ENCODE measurements at places on chromosomes 5 and 9.

GRCh38 chr5:129459777-129460671 lies at the start of gene ADAMTS19:
TSS of gene ADAMTS19 (plus strand) at chr5:129460298. CDS start at chr5:129460392, 94 bp downstream.
- peaks cover 6% of the 10 kb centered on the region for H3K4me1 ChIP-seq
- peak; percentile 74 for DNase-seq
- no peak within 1 kb of the TSS for H3K27ac ChIP-seq
- no peaks in the 10 kb centered on the region for H3K36me3 ChIP-seq

- no peak overlapping the region for H3K4me3 ChIP-seq
- no peak overlapping the region for H3K27ac ChIP-seq
- DNase-seq, result no peak
These were observed 3.1 kb upstream of the DIRAS2 start for GRCh38 chr9:90645721-90646120.

DNA sequence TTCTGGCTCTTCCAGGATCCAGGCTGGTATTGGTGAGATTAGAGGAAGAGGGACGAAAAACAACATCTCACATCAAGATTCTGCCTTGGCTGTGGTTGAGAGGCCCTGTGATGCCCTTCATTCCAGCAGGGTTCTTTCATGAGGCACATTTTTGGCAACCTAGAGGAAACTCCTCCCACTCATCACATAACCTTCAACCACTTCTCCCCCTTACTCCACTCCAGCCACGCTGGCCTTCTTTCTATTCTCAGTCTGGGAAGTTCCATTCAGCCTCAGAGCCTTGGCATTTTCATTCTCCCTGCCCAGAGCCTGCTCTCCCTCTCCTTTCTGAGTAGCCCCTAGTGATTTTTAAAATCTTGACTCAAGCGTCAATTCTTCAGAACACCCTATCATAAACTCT lies 337.5 kb downstream of the ZSWIM6 start:
- H3K27me3 ChIP-seq, result no peaks in the 10 kb centered on the region
- no peak overlapping the region for H3K27ac ChIP-seq
- no peak overlapping the region for H3K4me3 ChIP-seq
- DNase-seq, result no peak
- H3K4me1 ChIP-seq, result peaks cover 4% of the 10 kb centered on the region

DNA sequence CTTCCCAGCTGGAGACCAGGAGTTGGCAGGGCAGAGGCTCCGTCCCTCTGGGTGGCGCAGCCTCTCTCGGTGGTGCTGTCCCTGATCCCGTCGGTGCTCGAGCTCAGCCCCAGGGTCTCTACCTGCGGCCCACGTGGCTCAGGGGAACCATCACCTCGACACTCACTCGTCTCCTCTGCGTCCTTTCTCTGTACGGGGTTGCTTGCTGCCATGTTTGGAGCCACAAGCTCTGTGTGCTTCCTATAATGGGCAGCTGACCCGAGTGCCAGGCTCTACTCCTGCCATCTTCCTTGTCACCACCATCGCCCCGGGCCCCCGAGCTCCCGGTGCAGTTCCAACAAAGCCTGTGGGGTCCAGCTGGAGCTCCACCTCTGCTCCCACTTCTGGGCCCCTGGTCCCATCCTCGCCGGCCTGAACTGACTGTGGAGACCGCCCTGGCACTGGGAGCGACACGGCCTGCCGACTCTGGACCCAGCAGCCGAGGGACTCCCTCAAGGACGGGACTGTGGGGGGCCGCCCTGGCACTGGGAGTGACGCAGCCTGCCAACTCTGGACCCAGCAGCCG lies 5.0 kb downstream of the FBXW5 start:
- no peaks in the 10 kb centered on the region for H3K27me3 ChIP-seq
- H3K27ac ChIP-seq, result no peak overlapping the region
- H3K36me3 ChIP-seq, result no peaks in the 10 kb centered on the region

- no peak overlapping the region for H3K27ac ChIP-seq
- no peaks in the 10 kb centered on the region for H3K4me1 ChIP-seq
- no peak overlapping the region for H3K4me3 ChIP-seq
- DNase-seq, result no peak
These were observed 41.9 kb downstream of the SPEF2 start for GRCh38 chr5:35659556-35659955.

DNA sequence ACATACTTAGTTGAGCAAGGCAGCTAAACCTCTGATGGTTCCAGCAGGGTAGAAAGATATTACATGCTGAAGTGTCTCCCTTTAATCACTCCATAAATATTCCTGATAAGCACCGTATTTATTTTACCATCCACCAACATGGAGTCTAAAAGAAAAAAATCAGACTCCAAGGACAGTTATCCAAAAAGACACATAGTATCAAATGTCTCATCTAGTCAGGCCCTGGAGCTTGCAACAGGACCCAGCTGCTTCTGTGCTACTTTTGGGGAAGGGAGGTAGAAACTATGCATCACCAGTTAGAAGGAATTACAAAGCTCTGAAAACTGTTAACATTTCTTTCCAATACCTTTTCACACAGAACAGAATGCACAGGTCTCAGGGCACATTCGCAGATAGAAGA lies 88.1 kb downstream of the S1PR3 start:
- no peaks in the 10 kb centered on the region for H3K4me1 ChIP-seq
- no peak for DNase-seq
- H3K4me3 ChIP-seq, result no peak overlapping the region
- H3K27me3 ChIP-seq, result no peaks in the 10 kb centered on the region
- no peak overlapping the region for H3K27ac ChIP-seq
- H3K36me3 ChIP-seq, result no peaks in the 10 kb centered on the region

DNA sequence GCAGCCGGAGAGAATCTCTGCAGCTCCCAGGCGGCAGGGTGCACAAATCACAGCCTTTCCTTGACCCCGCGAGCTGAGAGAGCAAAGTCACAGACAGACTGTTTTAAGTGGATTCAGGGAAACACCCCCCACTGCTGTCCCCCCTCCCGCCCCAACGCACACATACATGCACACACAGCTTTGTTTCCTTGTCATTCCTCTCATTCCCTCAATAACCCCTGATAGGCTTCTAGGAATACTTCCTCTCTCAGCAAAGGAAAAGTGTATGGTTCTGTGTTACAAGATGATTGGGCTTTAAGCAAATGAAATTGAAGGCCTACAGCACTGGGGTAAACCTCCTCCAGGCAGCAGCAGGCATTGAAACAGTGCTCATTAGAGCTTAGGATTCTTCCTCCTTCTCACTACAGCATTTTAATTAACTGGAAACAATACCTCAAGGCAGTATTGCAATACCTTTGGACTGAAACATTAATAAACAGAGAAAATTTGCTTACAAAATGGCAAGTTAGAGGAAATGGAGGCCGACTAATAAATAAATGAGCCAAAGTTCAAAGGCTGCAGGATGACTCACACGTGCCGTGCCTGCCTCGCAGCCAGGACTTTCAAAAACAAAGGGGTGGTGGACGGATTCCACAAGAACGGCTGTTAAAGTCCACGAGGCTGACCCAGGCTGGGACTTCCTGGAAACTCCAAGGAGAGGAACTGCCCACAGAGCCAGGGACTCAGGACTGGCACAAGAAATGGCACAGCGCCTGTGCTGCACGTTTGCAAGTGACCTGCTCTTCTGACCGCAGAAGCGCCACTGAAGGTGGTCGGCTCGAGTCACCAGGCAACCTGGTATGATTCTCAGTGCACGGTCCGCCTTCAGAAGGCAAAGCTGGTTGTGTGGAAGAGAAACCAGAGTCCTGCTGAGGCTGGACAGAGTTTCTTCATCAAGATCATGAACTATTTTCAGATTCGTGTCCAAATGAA lies 236.2 kb downstream of the SYK start:
- H3K4me1 ChIP-seq, result peaks cover 3% of the 10 kb centered on the region
- peak overlapping the region; percentile 80 for H3K27ac ChIP-seq
- H3K4me3 ChIP-seq, result no peak overlapping the region
- no peaks in the 10 kb centered on the region for H3K36me3 ChIP-seq
- peak; percentile 56 for DNase-seq

DNA sequence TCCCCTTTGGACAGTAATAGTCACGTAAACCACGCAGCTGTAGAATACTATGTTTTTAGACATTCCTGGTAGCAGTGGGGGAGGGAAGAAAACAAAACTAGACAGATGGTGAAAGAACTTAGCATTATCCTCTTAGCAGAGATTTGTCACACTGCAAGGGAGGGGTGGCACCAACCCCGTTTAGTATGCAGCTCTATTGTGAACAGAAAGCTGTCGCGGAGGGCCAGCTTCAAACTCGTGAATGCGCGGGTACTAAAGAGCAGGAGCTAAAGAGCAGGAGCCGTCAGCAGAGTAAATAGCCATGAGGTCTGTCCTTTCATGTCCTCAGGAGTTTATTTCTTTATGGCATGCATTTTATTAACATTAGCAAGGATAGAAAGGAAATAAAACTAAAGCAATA lies 141.9 kb upstream of the SLC12A2 start:
- no peak overlapping the region for H3K4me3 ChIP-seq
- DNase-seq, result peak; percentile 69
- H3K36me3 ChIP-seq, result no peaks in the 10 kb centered on the region
- no peaks in the 10 kb centered on the region for H3K4me1 ChIP-seq
- H3K27ac ChIP-seq, result no peak overlapping the region

- H3K4me1 ChIP-seq, result no peaks in the 10 kb centered on the region
- no peak overlapping the region for H3K4me3 ChIP-seq
- DNase-seq, result no peak
- H3K36me3 ChIP-seq, result no peaks in the 10 kb centered on the region
- no peak overlapping the region for H3K27ac ChIP-seq
- peaks cover 5% of the 10 kb centered on the region for H3K27me3 ChIP-seq
These were observed 5.8 kb upstream of the FSTL4 start for GRCh38 chr5:133618141-133618540.

- H3K4me3 ChIP-seq, result no peak overlapping the region
- no peaks in the 10 kb centered on the region for H3K36me3 ChIP-seq
- H3K27me3 ChIP-seq, result peaks cover 6% of the 10 kb centered on the region
- DNase-seq, result no peak
- H3K4me1 ChIP-seq, result peaks cover 2% of the 10 kb centered on the region
These were observed 3.9 kb upstream of the PHF24 start for GRCh38 chr9:34954225-34954624.

- H3K27me3 ChIP-seq, result no peaks in the 10 kb centered on the region
- no peak overlapping the region for H3K4me3 ChIP-seq
- no peaks in the 10 kb centered on the region for H3K36me3 ChIP-seq
These were observed 43.3 kb upstream of the ISOC1 start for GRCh38 chr5:129051283-129051682.

DNA sequence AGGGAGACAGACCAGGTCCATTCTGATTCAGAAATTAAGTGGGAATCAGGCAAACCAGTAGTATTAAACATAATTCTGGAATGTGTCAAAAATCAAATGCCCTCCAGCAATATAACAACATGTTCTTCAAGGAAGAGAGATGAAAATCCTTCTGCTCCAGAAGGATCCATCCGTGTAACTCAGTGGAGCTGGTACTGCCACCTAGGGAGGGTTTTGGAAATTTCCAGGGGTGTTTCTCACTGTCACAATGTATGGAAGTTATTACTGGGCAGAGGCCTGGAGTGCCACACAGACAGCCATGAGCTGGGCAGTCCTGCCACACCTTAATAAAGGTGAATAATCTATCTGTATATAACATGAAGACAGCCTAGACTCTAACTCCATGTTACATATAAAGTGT lies 87.5 kb downstream of the TTLL11 start:
- no peaks in the 10 kb centered on the region for H3K4me1 ChIP-seq
- no peak overlapping the region for H3K27ac ChIP-seq
- H3K4me3 ChIP-seq, result no peak overlapping the region

DNA sequence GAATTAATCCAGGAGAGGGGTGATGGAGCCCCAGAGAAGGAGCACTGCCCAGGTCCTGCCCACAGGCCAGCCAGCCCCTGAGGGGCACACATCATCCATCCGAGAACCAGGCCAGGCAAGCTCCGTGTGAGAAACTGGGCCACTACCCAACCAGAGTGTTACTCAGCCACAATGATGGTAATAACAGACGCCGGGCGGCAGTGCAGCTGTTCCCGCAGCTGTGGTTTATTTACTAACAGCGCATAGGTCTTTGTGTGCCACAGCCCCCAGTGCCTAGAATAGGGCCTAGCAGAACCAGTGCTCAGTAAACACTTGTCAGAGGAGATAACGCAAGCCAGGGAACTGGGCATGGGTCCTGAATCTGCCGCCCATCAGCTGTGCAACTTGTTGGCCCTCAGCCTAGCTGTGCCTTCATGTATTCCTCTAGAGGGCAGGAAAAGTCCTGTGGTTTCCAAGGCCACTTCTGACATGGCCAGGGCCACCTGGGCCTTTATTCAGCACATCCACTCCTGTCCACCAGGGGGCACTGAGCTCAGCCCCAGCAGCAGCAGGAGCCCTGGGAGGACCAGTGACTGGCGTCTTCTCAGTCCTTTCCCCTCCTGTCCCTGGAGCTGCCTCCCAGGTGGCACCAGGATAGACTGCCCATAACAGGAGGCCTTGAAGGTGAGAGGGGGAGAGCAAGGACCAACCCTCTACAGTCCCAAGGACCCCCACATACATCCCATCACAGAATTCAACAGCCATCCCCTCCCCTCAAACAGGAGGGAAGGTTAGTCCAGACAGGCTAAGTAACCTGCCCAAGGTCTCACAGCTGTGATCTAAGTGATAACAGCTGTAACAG lies 2.1 kb downstream of the MXD3 start:
- H3K27me3 ChIP-seq, result no peaks in the 10 kb centered on the region
- DNase-seq, result peak; percentile 77
- peaks cover 9% of the 10 kb centered on the region for H3K36me3 ChIP-seq
- H3K27ac ChIP-seq, result no peak overlapping the region

GRCh38 chr9:137913771-137914767 lies 36.5 kb downstream of the CACNA1B start:
- H3K36me3 ChIP-seq, result no peaks in the 10 kb centered on the region
- H3K27me3 ChIP-seq, result no peaks in the 10 kb centered on the region
- H3K27ac ChIP-seq, result no peak overlapping the region

- no peaks in the 10 kb centered on the region for H3K4me1 ChIP-seq
- no peaks in the 10 kb centered on the region for H3K36me3 ChIP-seq
- H3K4me3 ChIP-seq, result no peak overlapping the region
- H3K27ac ChIP-seq, result no peak overlapping the region
- no peaks in the 10 kb centered on the region for H3K27me3 ChIP-seq
These were observed 183.8 kb upstream of the CD180 start for GRCh38 chr5:67380431-67380830.

GRCh38 chr5:4196744-4197143 lies 601.1 kb downstream of the IRX1 start:
- no peaks in the 10 kb centered on the region for H3K36me3 ChIP-seq
- no peaks in the 10 kb centered on the region for H3K4me1 ChIP-seq
- H3K4me3 ChIP-seq, result no peak overlapping the region

DNA sequence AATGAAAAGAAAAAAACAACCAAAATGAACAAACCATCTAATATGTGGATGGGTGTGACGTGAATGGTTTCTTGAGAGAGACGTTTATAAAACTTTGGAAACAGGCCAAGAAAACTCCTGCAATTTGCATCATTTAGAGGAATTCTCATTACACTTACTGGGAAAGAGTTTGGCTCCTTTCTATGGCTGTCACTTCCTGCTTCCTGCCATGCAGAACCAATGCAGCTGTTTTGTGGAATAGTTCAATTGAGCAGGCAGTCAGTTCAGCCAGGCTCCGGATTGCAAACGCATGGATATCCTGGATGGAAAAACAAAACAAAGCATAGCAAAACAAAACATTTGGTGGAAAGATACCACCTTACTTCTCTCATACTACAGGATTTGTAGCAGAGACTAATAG lies 36.6 kb downstream of the FAM114A2 start:
- H3K4me1 ChIP-seq, result no peaks in the 10 kb centered on the region
- peaks cover 4% of the 10 kb centered on the region for H3K36me3 ChIP-seq
- peak overlapping the region; percentile 66 for H3K27ac ChIP-seq
- DNase-seq, result no peak
- no peak overlapping the region for H3K4me3 ChIP-seq

All from kidney (tissue), 22 donors.